ENCODE measurements at places on chromosomes 3 and 15.

- DNase-seq, result no peak
These were observed 48.3 kb downstream of the MB21D2 start for GRCh38 chr3:192869131-192870031.

- DNase-seq, result no peak
These were observed 329.1 kb upstream of the C2CD4B start for GRCh38 chr15:62494197-62494596.

GRCh38 chr15:55897560-55898336, 95.7 kb downstream of the NEDD4 start:
- DNase-seq, result peak; percentile 4

- DNase-seq, result no peak
These were observed 3.7 kb upstream of the EFHB start for GRCh38 chr3:19937459-19938294.

DNA sequence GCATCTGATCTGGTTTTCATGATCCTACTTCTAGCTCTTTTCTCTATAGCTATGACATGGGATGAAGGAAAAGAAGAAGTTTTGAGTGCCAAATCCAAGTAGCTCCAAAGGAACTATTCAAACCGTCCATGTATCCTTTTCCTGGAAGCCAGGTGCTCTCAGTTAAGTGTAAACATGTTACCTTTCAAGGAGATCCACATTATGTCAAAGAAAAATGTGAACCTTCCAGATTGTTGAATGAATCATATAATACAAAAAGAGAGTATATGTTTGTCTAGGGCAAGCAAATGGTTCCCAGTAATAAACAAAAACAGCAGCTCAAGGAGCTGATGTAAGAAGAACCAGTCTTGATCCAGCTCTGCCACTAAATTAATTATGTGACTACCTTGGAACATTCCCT, 534.9 kb downstream of the MAGI1 start:
- DNase-seq, result no peak

- no peak for DNase-seq
These were observed 26.1 kb upstream of the LOXL1 start for GRCh38 chr15:73900095-73900712.

GRCh38 chr3:14360123-14360881, 42.1 kb upstream of the SLC6A6 start:
- DNase-seq, result no peak

- DNase-seq, result peak; percentile 87
These were observed 254.5 kb upstream of the SOX2 start for GRCh38 chr3:181457190-181457589.

- DNase-seq, result no peak
These were observed 62.4 kb upstream of the STAC start for GRCh38 chr3:36317915-36318314.

DNA sequence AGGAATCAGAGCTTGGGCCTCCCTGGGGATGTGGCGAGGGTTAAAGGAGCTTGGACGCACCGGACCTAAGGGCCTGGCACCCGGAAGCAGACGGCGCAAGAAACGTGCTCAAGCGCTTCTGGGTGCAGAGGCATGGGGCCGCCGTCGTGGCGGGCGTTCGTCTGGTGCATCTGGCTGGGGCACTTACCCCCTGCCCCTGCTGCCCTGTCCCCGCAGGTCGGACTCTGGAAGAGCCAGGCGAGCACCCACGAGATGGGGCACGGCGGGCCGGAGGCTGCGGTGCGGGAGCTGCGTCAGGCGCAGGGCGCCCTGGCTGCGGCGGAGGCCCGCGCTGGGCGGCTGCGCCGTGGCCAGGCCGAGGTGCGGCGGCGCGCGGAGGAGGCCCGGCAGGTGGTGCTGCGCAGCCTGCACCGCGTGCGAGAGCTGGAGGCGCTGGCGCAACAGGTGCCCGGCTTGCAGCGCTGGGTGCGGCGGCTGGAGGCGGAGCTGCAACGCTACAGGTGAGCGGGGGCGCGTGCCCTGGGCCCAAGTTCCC, 2.5 kb downstream of the EFCC1 start:
- no peak for DNase-seq

DNA sequence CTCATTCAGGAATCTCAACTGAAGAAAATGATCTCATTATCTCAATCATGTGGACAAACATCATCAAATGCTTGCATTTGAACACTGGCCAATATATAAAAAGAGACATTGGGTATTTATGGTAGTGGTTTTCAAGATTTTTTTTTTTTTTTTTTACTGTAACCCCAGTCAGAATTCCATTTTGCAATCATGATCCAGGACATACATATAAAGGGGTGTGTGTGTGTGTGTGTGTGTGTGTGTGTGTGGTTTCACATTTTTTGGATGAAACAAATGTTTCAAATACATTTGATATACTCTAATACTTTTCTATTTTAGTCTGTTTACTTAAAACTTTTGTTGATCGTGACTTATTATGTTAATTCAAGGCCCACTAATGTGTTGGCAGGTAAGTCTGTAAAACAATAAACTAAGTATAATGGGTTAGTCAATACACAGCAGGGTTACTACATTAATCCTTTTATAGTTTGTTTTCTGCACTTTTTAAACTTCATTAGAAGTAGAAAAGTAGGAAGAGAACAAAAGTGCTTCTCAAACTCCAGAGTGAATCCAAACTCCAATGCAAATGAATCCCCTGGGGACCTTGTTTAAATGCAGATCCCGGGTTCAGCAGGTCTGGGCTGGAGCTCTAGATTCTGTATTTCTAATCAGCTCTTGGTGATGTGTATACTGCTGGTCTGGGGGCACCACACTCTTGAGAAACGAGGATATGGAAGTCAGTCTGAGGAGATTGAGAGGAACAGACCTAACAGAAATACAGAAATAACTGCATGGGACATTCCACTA, 17.6 kb downstream of the THRB start:
- no peak for DNase-seq

- peak; percentile 38 for DNase-seq
These were observed 74.6 kb downstream of the TGFBR2 start for GRCh38 chr3:30680789-30681648.

GRCh38 chr3:49417516-49418120, 4.7 kb downstream of the AMT start:
- DNase-seq, result no peak

DNA sequence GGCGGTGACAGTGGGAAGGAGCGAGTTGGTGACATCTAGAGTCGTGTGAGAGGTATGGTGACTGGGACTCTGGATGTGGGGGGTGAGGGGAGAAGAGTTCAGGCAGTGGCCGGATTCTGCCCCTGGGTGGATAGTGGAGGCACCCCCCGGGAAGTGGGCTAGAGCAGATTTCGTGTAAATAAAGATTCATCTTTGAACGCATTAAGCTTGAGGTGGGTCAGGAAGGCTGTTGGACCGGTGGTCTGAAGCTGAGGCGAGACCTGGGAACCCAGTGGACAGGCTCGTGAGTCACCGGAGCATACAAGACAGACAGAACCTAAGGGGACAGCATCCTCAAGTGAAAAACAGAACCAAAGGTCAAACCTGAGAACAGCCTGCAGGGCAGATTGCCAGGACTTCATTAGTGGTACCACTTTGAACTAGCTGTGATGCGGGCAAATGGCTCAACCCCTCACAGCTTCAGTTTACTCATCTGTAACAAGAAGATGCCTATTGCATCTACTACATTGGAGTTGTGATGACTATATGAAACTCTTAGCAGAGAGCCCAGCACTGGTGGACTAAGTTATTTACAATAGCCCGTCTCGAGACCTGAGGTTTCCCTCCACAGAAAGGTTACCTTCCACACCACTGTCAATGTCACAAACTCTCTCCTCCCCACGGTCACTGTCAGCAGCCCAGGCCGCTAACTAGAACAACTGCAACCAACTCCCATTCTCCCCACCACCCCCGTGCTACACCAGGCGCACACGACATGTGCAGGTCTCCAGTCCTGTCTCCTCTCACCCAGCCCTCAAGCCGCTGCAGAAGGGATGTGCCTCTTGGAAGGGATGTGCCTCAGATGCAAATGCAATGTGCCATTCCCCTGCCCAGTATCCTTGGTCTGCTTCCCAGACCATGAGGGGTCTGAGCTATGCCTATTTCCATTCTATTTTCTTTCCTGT, 901 bp upstream of the CLN6 start:
- DNase-seq, result no peak

- peak; percentile 36 for DNase-seq
These were observed at the start of gene CADPS for GRCh38 chr3:62874711-62875557. CADPS (minus strand) TSS chr3:62875416; CDS start chr3:62875029, 387 bp downstream.

DNA sequence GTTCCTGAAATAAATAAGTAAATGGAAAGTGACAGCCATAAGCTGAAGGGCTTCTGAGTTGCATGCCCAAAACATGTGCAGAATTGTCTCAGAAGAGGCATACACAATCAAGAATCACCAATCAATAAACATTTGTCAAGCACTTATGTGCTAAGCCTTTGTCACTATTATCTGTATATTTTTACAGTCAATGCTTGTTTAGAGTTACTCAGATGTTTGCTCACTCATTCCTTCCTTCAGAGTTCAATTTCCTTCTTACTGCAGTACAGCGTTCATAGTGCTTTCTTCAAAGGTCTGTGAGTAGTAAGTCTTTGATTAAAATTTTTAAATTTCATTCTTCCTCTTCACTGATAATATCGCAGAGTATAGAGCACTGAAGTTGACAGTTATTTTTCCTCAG, 17.2 kb downstream of the FOXL2NB start:
- no peak for DNase-seq

GRCh38 chr3:194386066-194386465, 13.0 kb downstream of the GP5 start:
- no peak for DNase-seq

DNA sequence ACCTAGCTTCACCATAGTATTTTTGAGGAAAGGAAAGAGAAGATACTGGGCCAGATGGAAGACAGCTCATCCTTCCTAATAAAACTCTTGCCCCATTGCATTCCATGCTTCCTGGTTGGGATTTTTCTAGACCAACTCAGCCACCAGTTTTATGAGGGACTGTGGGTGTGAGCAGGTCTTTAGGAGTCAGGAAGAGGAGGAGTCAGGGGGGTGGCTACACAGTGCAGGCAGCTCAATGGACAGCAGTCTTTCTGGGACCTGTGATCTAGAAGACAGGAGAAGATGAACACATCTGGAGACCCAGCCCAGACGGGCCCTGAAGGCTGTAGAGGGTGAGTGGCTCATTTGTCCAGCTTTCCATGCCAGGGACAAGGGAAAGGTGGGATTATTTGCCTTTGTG, at the start of gene NOX5:
Gene NOX5, plus strand, starts transcription at position 242 of the 400 bp plus-strand sequence. Its CDS starts 41 bp downstream, at position 283.
- no peak for DNase-seq

Measured in anterior cingulate cortex (tissue), 58 donors.